ENCODE measurements at places on chromosomes 7 and 10. TPM values are rescaled to one million over a fixed set of nuclear protein-coding genes. Genes with fewer than 3 reads are reported as not detected.

DNA sequence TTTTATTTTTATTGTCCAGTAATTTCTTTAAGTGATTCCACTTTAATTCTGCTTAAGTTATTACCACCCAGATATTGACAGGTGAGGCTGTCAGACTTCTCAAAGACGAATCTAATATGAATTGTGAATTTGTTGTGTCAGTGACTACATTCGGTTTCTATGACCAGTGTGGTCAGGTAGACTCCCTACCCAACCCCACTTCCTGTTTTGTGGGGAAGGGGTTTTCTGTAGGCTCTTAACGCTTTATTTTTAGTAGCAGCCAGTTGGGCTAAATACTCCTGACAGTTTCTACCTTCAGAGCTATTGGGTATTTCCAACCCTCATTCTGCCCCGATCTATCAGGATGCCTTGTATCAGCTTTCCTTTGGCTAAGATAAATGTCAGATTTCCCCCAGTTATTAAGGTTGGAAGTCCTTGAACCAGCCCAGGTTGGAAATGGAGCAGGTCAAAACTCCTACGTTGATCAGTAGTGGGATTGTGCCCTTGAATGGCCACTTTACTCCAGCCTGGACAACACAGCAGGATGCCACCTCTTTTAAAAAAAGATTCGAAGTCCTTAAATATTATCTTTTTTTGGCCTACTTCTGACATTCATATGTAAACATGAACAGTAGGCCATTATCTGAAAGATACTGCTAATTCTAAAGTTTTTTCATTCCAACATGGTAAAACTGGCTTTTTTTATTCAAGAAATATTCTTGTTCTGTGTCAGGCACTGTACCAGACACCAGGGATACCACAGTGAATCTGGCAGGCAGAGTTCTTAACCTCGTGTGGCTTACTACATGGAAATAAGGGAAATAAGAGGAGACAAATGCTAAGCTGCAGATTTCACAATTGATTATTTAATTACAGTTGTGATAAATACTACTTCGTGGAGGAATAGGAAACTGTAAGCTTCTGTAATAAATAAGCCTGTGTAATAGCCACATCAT lies 133.3 kb upstream of the SAMD8 start:
- DNase-seq, result no peak

- no peak for DNase-seq
These were observed 14.2 kb downstream of the KPNA7 start for GRCh38 chr7:99193527-99194220.

GRCh38 chr7:36284456-36285090 lies 105.1 kb upstream of the ANLN start:
- no peak for DNase-seq

DNA sequence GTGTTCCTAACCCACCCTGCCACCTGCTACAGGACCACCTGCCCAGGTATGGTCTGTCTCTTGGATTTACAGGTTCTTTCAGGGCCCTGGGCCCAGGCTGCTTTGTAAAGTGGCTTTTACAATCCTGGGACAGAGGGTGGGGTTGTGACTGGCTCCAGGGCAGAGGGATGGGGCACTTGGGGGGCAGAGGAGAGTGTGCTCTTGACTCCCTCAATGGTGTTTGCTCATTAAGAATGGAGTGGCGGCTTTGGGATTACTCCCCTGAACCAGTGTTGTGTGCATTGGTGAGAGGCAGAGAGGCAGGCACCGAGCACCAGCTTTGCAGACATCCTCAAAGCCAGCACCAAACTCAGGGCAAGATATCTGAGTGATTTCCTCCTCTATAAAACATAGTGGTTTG lies 43.5 kb downstream of the VWA2 start:
- no peak for DNase-seq

GRCh38 chr7:25090374-25090773 lies 34.7 kb downstream of the CYCS start:
- no peak for DNase-seq

GRCh38 chr7:26046150-26046549 lies 105.8 kb upstream of the NFE2L3 start:
- no peak for DNase-seq

DNA sequence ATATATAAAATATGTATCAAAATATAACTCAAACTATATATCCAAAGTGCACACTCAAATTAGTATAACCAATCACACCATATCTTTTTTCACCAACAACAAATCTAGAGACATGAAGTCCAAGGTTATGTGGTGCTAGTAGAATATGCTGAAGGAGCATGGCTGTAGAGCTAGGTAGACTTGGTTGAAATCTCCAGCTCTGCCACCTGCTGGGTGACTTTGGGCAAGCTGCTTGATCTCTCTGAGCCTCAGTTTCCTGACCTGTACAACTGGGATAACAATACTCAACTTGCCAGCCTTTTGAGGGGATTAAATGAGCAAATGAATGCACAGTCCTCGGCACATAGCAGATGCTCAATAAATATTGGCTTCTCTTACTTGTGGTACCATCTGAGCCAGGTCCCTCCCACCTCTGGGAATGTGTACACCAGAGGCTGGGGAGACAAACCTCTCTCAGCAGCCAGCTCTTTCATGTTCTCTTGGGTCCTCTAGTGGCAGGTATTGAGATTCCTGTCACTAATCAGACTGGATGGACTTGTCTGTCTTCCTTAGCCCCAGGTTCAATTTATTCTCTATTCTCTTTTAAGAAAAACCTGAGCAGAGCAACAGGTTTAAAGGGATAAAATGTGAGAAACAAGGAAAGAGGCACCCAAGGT lies 94.3 kb upstream of the PDE1C start:
- DNase-seq, result no peak

DNA sequence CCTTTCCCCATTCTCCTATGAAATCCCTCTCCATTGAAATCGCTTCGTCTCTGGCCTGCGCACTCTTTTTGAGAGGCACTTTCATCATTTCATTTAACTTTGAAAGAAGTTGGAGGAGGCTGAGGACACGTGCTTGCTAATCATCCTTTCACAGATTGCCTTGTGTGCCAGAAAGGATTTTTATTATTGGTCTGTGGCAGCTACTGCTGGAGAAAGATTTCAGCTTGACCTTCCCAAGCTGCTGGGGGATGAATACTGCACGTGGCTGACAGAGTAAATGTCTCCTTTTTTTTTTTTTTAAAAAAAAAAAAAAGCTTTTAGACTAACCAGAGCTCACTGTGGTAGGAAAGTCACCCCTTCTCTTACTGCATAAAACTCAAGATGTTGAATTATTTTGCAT lies 44.2 kb upstream of the KCNIP2 start:
- no peak for DNase-seq

- no peak for DNase-seq
These were observed 11.8 kb downstream of the COG5 start for GRCh38 chr7:107551936-107552335.

DNA sequence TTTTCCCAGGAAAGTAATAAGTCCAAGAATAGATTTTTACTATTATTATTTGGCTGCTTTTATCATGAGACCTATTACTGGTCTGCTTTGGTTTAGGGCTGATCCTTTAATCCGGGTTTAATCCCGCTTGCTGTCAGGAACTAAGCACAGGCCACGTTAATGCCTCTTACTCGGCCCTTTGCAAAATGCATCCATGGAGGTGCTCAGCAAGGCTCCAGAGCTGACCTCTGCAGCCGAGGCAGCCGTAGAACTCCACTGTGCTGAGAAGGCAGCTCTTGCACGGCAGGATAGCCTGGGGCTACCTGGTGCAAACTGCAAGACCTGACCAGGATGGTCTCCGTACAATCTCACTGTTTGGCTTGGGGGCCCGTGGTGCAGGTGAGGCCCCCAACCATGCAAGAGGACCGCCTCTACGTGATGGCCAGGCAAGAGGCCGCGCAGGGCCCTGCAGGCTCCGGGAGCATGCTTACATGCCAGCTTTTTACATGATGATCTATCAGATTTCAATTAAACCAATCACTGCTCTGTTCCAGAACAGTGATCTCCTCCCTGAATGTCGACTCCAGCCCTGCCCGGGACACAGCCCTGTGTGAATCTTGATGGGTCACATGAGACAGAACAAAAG lies 10.4 kb upstream of the CALML3 start:
- no peak for DNase-seq

DNA sequence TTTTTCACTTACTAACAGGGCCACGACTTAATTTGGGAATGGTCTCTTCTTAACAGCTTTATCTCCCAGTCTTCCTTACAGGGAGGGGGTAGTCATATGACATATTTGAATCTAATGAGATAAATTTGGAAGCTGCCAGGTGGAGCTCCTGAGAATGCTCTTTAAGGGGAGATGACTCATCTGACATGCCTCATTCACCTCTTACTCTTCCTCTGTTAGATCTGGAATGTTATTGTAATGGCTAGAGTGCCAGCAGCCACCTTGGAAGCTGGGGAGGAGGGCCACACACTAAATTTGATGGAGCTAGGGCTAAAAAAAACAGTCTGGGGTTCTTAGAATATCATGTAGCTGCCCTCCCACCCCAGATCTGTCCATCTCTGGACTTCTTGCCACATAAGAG lies 22.7 kb downstream of the HECW1 start:
- DNase-seq, result no peak

- DNase-seq, result no peak
These were observed 347.5 kb downstream of the DNAJB6 start for GRCh38 chr7:157684157-157684908.

NUTM2E gene
- 0.16 TPM for total RNA-seq

EIF3A gene
- total RNA-seq, result 41.6 TPM

SFRP5 gene
- total RNA-seq, result 4.1 TPM

LRGUK gene
- 0.21 TPM for total RNA-seq

VPS41 gene
- 25.0 TPM for total RNA-seq

ELN gene
- 3.0 TPM for total RNA-seq
